ENCODE measurements at places on chromosomes 6 and 20.

DNA sequence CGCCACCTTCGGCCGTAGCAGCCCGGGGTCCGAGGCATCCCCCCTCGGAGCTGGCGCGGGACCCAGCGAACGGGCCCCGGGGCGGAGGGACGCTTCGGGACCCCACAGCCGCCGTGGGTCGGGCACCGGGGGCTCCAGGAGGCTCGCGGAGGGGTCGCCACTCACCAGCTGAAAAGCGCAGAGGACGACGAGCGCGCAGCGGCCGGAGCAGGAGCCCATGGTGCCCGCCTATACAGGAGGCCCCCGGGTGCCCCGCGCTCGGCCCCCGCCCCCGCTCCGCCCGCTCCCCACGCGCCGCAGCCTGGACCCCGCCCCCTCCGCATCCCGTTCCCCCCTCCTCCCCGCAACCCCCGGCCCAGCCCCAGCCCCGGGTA lies at the start of gene NKAIN4:
Gene NKAIN4, minus strand, starts transcription at position 232 of the 374 bp plus-strand sequence. Its CDS starts 13 bp downstream, at position 219.
- no peak for DNase-seq

DNA sequence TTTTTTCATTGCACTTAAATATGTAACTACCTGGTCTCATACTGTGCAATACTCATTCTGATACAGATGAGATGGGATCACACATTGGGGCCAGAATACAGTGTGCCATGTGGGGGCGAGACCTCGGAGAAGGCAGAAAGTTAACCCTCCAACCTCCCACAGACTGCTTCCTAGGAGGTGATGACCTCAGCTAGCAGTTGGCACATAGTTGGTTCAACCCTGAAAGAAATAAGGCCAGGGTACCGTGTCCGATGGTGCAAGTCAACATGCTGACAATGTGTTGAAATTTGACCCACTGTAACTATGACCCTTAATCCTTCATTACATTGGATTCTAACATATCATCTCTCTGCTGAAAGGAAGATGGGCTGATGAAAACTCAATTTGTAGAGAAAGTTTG lies 61.9 kb downstream of the GJA10 start:
- DNase-seq = no peak

DNA sequence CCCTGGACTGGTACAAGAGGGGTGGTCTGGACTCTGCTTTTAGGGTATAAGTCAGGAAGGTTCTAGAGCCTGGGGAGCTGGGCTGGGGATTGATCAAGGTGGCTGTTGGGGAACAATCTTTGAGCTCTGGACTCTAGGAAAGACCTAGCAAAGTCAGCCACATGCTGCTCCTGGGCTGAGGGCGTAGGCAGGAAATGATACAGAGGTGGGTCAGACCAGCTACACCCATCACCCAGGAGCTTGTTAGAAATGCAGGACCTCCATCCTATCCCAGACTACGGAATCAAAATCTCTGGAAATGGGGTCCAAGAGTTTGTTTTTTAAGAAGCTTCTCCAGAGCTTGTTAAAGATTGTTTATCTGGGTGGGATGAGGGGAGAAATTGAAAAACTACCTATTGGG lies 9.4 kb downstream of the ADTRP start:
- DNase-seq = no peak

- DNase-seq = no peak
Observed at GRCh38 chr6:111600154-111600553, 5.5 kb downstream of the TRAF3IP2 start.

DNA sequence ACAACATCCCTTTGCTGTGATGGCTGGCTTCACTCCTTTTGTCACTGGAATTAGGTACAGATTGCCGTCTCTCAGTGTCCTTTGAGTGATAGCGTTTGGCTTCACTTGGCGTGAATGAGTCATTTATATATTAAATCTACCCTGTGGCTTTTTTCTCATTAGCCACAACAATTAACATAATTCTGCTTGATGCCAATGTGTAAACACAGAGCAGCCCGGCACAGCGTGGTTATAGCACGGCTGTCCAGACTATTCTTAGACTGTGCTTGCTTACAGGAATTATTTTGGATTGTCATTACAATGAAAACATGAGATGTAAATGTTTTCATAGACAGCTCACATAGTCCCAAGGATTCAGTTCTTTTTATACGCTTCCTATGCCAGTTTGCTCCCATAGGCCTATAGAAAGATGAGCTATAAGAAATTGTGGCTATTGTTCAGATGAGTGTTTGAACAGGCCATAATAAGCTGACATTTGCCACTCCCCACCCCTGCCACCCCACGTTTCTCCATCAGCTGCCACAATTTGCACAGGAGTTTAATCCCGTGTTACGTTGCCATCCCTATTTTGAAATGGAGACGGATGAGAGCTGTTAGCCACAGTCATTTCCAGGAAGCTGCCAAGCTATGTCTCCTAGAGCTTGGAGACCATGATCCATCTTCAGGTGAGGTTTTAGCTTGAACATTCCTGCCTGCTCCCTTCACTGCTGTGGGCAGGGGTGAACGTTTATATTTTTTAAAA lies 65.9 kb downstream of the PPP1R14C start:
- DNase-seq = no peak

DNA sequence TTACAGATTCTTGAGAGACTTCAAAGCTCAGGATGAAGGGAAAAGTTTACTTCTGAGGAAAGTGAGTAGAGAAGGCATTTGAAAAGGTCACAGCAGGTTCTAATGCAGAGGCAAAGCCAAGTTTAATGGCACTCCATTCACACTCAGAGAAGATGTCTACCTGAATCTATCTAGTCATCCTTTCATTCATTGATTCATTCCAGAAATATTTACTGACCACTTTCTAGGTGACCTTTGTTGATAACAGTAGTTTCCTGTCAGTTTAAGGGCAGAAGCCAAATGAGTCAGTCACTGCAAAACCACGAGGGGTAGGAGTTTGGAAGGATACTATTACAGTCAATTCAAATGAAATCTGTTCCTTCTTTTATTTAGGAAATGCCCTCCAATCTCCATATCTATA lies 30.8 kb downstream of the FBXO5 start:
- no peak for DNase-seq

DNA sequence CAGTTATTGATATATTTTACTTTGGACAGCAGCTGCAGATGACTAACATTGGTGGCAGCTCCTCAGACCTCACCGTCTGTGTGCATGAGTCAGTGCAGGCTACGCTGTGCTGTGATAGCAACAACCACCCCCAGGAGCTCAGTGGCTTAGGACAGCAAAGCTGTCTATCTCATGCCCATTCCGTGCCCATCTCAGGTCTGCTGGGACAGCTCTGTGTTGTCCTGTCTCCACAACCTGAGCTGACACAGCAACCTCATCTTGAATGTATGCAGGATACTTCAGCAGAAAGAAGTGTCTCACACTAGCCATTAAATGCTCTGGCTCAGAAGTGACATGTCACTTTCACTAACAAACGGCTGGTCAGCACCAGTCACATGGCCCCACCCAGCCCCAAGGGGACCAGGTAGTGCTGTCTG lies 47.7 kb downstream of the BANF2 start:
- no peak for DNase-seq

- no peak for DNase-seq
Observed at GRCh38 chr6:152401978-152402377, 235.2 kb downstream of the SYNE1 start.

DNA sequence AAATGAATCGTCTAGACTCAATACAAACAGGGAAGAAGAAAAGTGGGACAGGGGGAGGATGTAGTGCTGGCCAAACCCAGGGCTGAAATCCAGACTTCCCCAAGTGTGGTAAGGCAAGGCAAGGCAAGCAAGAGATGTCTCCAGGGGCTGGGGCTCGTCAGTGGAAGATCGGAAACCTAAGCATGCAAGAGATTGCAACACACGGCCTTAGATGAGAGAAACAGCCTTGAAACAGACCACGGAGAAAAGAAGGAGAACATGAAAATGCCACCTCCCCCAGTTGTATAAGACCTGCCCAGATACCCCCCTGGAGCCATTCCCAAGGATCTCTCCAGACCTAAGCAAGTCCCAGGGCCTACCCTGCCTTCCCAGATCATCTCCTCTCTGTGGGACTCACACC lies 20.0 kb downstream of the VEGFA start:
- no peak for DNase-seq

DNA sequence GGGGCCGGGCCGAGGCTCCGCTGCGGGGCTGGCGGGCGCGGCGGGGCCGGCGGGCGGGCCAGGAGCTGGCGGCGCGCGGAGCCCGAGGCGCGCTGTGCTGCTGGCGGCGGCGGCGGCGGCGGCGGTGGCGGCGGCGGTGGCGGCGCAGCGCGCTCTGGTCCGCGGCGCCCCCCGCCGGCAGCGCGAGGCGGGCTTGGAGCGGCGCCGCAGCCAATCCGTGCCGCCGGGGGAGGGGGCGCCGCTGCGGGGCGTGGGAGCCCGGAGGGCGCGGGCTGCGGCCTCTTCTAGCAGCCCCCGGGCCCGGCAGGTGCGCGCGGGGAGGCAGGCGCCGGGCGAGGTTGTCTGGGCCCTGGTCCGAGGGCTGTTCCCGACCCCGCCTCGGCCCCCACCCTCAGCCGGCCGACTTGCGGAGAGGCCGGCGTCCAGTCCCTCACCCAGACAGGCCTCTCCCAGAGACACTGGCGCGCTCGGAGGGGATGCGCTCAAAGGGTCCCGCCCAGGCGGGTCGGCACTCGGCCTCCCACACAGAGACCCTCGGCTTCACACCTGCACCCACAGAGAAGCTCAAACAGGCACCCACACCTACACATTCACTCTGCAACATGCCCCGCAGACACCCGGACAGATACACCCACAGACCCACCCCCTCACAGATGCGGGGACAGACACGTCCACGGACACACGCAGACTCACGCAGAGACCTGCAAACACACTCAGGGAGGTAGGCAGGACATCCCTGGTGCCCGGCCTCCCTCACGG lies at the start of gene RIMS4:
Gene RIMS4, minus strand, starts transcription at position 156 of the 759 bp plus-strand sequence. CDS start 275 bp downstream, outside the sequence.
- DNase-seq = peak; percentile 60

DNA sequence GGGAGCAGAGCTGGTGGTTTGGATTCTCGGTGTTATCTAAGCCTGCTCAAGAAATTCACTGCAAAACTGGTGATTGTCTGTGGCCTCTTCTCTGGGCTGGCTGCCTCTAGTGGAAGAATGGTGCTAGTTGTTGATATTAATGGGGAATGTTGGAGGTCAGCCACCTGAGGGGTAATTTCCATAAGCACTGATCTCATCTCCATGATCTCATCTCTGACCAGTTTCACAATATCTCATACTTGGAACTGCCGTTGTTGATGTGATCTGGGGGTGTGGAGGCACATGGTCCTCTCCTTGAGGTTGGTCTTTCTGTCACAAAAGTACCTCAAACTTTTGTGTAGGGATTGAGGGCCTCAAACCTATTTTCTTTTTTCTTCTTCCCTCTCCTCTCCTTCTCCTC lies 102.6 kb downstream of the CD109 start:
- DNase-seq = no peak

DNA sequence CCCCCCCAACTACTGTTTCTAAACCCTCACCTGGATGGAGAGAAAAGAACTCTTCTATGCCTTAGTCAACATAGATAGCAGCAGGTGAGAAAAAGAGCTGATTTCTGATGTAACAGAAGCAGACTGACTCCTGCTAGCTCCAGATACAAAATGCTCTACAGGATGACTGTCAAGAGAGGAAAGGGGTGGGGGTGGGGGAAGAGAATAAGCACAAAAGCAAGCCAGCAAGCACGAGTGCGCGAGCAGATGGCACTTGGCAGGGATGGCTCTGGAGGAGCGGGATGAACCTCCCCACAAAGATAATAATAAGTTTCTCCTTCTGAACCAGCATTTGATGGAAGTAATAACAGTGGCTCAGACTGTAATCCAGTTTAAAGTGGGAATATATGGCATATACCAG lies 45.6 kb upstream of the SPDEF start:
- DNase-seq = peak; percentile 89

DNA sequence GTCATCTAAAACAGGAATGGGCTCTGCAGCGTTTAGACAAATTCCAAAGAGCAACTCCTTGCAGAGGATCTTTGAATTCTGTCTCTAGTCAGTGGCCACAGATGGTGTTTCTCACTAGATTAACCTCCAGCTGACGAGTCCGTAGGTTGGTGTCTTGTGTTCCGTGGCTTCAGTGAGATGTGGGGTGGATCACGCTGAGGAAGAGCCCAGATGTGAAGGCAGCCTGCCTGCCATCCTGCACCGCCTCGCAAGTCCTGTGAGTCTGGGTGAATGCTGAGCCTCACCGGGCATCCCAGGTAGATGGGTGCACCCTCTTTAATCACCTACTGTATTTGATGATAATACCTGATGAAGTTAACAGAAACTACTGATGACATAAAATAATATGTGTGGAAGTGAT lies 70.4 kb downstream of the THBS2 start:
- no peak for DNase-seq

- no peak for DNase-seq
Observed at GRCh38 chr6:134599079-134599478, 281.2 kb upstream of the SGK1 start.

DNA sequence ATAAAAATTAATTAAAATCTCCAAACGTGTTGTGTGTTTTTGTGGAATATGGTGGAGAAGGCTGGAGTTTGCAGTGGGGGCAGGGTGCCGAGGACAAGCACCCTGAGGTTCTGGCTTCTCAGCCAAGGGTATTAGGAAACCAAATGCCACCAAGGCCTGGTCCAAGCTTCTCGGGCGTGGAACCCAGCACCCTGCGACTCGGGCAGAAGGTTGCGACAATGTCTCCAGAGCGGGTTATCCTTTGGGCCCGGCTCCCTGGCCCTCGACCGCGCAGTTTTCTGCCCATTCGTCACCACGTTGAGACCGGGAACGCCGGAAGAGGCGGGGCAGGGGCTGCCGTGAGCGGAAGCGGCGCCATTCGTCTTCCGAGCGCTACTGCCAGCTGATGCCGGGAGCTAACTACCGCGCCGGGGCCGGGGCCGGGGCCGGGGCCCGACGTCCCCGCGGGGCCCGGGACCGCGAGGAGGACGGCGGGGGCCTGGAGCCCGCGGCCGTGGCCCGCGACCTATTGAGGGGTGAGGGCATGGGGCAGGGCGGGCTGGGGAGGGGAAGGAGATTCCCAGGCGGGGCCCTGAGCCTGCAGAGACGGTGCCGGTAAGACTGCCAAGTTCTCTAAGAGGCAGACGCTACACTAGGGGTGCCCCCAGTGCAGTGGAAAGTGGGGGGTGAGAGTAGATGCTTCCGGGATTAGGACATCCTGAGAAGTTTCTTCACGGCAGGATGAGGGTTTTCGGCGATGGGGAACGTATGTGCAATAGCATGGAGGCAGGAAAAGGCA lies at the start of gene RRP36:
Gene RRP36, plus strand, starts transcription at position 354 of the 778 bp plus-strand sequence. Its CDS starts 32 bp downstream, at position 386.
- DNase-seq = peak; percentile 73

DNA sequence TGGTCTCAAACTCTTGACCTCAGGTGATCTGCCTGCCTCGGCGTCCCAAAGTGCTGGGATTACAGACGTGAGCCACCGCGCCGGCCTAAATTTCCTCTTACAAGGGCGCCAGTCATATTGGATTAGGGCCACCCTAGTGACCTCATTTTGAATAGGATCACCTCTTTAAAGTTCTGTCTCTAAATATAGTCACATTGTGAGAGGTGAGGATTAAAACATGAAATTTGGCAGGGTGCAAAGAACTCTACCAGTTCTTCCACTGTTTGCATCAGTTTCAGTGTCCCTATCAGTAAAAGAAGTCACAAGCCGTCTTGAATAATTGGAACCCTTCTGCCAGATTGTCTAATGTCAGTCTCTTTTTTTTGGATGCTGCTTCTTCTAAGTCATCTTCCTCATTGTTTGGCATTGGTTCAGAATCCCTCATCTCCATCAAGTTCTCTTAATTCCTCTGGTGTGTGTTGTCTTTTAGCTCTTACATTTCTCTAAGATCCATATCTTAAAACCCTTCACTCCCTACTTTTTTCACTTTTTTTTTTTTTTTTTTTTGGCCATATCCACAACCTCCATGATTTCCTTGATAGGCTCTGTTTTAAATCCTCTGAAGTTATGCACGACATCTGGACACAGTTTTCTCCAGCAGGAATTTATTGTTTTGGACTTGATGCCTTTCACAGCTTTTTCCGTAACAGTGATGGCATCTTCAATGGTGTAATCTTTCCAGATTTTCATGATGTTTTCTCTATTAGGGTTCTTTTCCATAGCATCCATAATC lies 56.8 kb downstream of the NCOA3 start:
- no peak for DNase-seq

GRCh38 chr6:79628466-79629288 lies 2.5 kb upstream of the SH3BGRL2 start:
- no peak for DNase-seq

All from NCI-H2171 (cell line).